Stimulated activated naive CD4-positive, alpha-beta T cell treated with Interleukin-2 at 50 U/mL for 16 hours (primary cell): ENCODE measurements at places on chromosomes 12 and 14.

- DNase-seq = peak; percentile 48
Measured at GRCh38 chr14:99729991-99730875, 46.1 kb downstream of the CYP46A1 start.

DNA sequence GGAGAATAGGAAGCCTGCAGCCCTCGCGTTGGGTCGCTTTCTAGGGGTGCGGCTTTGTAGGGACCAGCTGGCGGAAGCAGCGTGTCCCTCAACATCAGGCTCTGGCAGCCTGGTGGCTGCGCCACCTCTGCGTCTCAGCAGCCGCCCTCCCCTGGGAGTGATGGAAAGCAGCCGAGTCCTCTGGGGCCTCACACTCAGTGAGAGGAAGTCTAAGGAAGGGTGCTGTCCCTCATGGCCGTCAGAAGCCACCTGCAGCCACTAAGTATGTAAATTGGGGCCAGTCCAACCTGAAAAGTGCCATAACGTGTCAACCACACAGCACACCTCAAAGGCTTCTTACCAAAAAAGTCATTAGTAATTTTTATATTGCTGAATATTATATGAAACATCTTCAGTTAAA, 80.3 kb downstream of the WDR20 start:
- DNase-seq = no peak

DNA sequence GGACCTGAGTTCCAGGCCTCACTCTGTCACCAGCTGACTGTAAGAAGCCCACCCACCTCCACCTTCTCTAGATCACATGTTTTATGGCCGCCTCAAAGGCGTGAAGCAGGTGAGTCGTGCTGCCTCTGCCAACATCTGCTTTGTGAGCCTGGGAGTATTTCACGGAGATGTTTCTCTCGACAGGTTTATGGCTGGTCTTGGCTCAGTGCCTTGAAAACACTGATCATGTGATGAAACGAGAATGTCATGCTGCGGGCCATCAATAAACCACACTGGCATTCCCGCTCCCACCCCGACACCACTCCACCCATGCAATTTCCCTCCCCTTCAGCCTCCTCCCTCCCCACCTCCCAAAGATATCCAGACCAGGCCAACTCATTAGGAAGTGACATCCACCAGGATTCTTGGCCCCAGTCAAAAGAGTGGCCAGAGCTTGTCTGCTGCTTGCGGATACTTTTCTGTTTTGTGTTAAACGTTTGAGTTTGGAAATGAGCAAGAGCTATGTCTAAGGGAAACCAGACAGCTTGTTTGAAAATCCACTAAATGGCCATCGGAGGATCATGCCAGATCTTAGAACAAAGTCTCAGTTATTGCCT, 53.8 kb upstream of the NTF3 start:
- no peak for DNase-seq

DNA sequence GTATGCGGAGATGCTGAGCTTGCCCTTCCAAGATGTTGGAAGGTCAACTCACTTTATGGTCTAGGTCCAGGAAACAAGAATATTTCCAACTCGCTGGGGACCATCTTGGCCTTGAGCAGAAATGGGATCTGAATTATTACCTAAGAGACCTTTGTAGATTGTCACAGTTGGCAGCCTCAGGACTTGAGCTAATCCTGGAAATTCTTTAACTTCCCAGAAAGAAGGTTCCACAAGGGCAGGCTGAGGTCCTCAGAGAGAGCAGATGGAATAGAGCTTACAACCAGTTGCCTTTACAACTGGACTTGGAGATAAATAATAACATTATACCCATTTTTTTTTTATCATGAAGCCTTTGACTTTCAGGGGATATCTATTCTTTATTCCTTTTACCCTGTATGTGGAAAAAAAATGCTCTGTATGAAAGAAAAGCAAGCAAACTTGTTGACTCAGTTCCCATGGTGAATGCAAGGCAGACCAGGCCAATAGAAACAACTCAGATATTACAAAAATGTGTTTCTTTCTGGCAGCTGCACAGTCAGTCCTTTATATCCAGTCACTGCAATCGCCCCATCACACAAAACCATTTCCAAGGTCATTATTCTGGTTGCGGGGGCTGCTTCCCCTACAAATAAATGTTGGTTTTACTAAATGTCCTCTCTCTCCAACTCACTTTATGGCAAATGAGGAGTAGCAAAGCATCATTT, 401.4 kb downstream of the ZFP36L1 start:
- DNase-seq = no peak

- DNase-seq = peak; percentile 51
Measured at GRCh38 chr12:49750027-49750995, 9.0 kb downstream of the TMBIM6 start.

DNA sequence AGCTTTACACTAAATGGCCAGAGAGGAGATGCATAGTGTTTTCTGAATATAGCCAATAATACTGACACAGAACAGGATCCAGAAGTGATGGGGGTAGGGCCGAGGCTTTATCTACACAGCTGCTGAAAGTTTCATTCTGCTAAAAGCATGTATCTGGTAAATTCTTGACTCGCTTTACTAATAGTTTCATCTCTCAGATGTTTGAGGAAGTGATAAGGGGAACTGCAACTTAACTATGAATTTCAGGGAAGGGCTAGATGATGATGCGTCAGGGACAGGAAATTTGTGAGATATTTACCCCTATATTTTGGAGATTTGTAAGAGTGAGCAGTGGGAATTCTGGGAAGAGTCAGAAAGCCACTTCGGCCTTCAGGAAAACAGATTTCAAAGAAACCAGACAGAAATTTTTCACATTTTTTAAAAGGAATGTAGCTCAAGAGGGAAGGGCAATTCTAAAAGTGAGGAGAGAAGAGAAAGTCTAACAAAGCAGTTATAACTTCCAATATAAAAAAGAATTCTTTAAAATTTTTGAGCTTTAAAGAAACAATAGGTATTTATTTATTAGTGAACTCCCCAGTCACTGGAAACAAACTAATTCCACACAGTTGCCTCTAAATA, 243.1 kb downstream of the BCAT1 start:
- no peak for DNase-seq

GRCh38 chr12:108166505-108166904, 37.4 kb downstream of the WSCD2 start:
- no peak for DNase-seq
